ENCODE measurements at places on chromosomes 1 and 21.

DNA sequence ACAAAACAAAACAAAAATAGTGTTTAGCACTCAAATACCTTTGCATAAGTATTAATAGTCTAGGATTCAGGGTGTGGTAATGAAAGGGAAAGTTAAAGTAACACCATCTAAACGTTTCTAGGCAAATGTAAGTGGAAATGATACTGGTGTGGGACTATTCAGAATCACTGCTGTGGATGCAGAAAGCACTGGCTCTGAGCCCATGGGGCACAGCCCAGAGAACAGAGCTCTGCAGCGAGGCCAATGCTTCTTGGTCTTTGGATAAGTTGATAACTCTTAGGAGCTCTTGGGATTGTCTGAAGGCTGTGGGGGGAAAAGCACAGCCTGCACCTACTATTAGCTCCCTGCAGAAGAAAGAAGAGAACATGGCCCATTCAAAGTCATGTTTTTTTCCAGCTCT is 21.4 kb upstream of the DNM3 start:
- DNase-seq: no peak

DNA sequence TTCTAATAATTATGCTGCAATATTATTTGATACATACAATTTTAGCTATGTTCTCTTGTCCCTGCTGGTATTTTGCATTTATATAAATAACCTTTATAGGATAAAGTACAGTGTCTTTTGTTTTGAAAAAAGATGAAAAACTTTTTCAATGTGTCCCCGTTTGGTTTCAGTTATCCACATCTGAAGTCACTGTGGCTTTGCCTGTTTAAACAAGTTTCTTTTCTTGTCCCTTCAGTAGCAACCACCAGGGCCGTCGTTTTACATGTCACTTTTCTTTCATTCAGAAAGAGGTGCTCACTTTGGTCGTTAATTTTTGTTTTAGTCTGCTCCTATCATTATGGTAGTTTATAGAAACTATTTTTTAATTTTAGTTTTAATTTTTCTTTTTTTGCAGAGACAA is 41.4 kb downstream of the RABGAP1L start:
- no peak for DNase-seq

GRCh38 chr1:1359308-1359663 is 931 bp upstream of the MXRA8 start:
- DNase-seq: peak; percentile 53

- DNase-seq: no peak
Observed at GRCh38 chr1:29801561-29801973, 565.2 kb downstream of the PTPRU start.

DNA sequence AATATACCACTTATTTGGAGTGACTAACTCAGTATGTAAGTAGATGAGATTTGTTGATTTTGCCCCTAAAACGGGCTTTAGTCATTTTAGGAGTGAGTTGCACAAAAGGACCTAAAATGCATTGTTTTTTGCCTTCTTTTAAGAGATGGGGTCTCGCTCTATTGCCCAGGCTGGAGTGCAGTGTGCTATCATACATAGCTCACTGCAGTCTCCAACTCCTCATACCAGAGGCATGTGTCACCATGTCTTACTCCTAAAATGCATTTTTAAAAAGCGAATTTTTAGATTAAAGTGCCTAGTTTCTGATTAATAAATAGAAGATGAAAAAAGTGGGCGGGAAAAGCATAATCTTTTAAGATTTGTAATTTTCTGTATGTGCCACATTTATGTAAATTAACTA is 11.5 kb upstream of the NEXN start:
- DNase-seq: no peak

GRCh38 chr1:106659490-106660244 is 396.8 kb upstream of the PRMT6 start:
- DNase-seq: no peak

GRCh38 chr1:15452866-15453571 is 3.5 kb upstream of the CELA2A start:
- no peak for DNase-seq

DNA sequence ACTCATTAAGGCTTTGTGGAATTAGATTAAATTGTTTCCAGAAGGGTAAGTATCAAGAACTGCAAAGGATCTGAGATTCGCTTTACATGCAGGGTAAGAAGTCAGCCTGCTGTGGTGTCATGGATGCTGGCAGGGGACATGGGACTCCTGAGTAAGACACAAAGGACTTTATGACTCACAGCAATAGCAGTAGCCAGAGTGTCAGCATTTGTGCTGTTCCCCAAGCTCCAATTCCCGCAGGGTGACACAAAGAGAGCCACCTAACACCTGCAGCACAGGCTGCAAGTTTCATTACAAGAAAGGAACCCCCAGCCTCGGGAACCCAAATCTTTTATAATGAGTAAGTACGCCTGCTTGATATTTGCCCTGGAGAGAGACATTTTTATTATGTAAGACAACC is 298.1 kb upstream of the POU3F1 start:
- DNase-seq: no peak

DNA sequence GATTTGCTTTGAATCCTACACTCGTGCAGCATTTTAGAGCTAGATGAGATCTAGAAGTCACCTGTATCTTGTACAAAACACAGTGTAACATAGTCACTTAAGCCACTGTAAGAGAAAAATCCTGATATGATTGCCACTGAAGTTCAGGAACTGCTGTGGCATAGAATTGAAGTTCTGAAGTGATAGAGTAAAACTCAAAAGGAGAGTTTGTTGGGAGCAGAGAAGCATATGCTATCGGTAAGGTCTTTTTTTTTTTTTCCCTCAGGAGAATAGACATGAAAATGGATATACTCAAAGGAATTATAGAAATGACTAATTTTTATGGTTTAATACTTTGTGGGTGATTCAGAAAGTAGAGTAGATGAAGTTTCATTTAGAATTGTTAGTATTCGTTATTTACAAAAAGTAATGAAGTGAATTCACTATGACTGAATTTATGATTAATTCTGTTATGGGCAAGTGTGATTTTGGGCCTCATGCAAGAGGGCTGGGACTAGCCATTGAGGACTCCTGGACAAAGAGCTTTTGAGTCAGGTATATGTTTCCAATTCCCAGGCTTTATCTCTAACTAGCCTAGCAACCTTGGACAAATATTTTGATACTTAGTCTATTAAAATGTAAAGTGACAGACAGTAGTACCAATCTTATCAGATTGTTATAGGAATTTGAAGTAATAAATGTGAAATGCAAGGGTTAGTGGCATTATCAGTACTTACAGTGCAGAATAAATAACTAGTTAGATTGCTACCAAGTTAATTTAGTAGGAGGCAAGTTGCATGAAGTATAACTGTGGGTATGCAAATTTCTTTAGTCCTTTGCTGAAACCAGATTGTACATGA is 3.1 kb downstream of the KCTD3 start:
- DNase-seq: no peak

DNA sequence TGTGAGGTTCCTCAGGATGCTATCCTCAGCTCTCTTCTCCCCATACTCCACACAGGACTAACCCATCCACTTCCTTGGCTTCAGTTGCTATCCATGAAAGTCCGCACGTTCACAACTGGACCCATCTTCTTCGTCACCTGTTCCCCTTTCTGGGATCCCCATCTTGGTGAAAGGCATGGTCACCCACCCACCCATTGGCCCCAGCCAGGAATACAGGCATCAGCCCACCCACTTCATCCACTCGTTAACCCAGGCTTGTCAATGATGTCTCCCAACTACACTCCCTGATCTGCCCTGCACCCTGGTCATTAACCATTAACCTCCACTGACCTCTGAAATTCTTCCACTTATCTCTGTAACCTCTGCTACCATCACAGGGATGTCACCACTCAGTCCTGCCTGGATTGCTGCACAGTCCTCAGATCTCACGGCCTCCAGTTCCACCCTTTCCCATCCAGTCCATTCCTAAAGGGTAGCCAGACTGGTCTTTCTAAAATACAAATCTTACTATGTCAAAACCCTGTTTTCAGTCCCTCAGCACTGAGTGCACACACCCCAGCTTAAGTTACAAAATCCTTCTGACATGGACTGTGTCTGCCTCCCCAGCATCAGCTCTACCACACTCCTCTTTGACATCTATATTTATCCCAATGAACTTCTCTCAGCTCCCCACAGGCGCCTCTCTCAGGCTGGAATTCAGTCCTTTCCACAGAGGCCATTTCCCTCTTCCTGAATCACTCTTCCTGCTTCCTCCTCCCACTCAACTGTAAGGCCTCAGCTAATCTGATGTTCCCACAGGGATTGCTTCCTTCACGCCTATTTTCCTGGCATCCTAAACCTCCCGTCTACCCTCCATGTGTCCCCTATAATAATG is 10.4 kb downstream of the PGLYRP4 start:
- DNase-seq: no peak

GRCh38 chr1:232834066-232834465 is 28.9 kb downstream of the MAP10 start:
- DNase-seq: no peak

DNA sequence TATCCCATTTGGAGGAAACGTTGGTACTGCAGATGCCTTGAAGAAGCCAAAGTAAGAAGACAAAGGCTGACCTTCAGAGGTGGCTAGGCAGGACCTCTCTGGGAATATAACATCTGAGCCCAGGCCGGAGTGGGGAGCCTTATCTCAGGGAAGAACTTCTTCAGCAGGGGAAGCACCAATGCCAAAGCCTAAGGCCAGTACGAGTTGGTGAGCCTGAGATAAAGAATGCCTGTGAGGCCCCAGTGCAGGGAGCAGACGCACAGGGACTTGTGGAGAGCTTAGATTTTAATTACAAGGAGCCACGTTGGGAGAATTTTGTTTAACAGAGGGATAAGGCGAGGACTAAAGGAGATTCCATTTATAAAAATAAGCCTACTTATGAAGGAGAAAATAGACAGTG is 468.8 kb upstream of the RUNX1 start:
- DNase-seq: no peak

DNA sequence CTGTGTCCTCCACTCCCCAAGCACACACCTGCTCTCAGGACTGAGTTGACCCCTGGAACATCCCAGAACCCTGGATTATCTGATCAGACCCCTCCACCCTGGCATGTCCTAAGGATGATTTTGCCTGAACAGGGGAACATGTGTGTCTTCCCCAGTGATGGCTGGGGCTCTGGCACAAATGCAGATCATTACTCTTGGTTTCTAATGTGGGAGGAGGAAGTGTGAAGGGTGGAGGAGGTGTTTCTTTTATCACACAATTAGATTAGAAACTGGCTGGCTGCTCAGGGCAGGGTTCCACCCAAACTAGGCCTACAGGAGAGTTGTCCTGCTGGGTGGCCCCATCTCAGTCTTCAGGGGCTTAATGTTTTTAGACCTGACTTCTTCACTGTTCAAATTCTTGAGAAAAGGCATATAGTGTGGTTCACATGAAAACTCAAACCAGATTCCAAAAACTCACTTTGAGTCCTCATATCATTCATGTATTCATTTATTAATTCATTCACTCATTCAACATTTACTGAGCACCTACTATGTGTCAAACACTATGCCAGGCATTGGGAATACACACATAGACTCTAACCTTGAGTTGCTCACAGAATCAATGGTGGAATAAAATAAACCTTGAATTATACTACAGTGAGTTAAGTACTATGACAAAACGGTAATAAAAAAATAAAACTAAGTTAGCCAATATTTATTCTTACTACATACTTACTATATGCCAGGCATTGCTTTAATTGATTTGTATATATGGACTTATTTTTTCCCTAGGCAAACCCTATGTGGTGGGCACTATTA is 221.8 kb upstream of the JUN start:
- DNase-seq: no peak

GRCh38 chr1:7717748-7718368 is 53.2 kb upstream of the VAMP3 start:
- no peak for DNase-seq

DNA sequence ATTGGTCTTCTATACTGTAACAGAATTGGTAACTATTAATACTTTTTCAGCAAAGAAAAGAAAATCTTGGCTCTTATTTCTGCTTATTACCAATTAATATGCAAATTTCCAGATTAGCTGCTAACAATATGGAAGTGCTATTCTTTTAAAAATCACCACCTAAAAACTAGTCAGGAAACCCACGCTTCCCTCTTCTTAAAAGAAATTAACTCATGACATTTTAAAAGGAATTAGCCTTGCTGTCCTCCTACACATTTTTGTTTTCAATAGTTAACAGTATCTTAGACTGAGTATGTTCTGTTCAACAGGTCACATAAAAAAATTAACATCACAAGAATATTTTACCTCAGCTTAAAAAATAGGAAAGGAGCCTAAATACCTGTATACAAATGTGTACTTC is 27.3 kb downstream of the ABL2 start:
- no peak for DNase-seq

DNA sequence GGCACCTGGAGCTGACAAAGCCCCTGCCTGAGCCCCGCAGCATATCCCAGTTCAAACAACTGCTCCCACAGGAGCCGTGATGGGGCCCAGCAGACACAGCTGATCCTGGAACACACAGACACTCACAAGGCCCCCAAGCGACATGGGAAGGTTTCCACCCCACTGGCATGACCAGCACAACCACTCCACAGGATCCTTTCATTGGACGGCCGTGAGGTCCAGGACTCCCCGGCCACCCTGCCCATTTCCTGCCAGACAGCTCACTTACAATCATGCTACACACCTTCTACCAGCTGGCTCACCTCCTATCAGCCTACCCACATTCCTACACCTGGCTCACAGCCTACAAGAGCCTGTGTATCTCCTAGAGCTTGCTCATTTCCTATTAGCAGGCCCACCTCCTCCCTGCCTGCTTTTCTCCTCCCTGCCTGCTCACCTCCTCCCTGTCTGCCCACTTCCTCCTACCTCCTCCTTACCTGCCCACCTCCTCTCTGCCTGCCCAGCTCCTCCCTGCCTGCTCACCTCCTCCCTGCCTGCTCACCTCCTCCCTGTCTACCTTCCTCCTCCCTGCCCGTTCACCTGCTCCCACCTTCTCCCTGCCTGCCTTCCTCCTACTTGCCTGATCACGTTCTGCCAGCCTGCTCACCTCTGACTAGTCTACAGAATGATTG is 73.9 kb downstream of the MATN1 start:
- no peak for DNase-seq

GRCh38 chr1:204983136-204983535 is 59.9 kb upstream of the CNTN2 start:
- no peak for DNase-seq

GRCh38 chr1:156226116-156226538 is 13.3 kb downstream of the PMF1 start:
- no peak for DNase-seq

DNA sequence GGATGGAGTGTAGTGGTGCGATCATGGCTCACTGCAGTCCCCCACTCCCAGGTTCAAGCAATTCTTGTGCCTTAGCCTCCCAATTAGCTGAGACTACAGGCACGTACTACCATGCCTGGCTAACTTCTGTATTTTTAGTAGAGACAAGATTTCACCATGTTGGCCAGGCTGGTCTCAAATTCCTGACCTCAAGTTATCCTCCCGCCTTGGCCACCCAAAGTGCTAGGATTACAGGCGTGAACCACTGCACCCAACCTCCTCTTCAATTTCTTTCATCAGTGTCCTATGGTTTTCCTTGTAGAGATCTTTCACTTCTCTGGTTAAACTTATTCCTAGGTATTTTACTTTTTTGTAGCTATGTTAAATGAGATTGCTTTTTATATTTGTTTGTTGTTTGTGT is 10.7 kb upstream of the MAST2 start:
- DNase-seq: no peak

DNA sequence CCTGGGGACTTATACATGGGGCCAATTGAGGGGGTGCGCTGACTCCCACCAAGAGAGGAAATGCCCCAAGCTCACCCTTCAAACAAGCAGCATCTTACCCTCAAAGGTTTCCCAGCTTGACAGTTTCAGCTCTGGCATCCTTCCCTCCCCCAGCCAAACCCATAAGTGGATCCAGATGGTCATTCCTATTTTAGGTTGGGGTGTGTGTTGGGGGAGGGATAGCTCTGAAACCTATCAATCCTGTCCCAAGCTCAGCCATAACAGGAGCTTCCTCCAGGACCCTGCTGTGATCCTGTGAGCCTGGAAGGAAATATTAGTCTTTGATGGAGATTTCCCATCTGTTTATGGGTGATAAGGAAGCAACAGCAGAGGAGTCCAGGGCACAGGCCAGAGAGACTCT is 3.4 kb upstream of the TMEM222 start:
- DNase-seq: peak; percentile 72
